ENCODE measurements at places on chromosomes 16 and 17.

DNA sequence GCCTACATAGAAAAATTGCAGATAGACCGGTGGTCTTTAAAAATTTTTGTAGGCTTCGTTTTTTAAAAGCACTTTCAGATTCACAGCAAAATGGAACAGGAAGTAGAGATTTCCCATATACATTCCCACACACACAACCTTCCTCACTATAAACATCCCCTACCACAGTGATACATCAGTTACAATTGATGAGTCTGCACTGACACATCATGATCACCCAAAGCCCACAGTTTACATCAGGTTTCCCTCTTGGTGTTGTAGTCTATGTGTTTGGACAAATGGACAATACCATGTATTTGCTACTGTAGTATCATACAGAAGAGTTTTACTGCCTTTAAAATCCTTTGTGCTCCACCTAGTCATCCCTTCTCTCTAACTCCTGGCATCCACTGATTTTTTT lies 113.9 kb upstream of the ADAMTS18 start:
- DNase-seq = peak; percentile 10

- DNase-seq = no peak
Measured at GRCh38 chr16:73308771-73309170, 260.8 kb upstream of the ZFHX3 start.

DNA sequence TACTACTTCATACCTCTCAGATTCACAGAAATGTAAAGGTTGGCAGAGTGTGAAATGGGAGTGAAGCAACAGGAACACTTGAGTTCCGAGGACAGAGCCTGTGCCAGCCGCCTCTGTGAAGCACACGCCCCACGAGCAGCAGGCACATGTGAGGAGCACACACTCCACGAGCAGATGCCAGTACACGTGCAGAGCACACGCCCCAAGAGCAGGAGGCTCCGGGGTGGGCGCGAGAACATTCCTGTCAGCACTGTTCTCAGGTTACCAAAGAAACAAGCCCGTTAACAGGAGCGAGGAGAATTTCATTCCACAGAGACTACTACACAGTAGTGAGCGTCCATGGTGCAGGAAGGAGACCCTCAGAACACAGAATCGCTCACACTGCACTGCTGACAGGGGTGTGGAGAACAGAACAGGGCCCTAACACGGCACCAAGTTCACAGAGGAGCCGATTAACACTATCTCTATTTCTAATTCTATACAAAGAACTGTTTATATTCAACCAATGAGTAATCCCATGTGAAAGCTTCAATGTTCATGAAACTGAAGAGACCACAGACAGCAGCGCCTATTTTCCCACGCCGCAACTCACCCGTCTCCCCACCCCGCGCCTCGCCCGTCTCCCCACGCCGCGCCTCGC lies 40.1 kb downstream of the KLHDC4 start:
- peak; percentile 58 for DNase-seq

DNA sequence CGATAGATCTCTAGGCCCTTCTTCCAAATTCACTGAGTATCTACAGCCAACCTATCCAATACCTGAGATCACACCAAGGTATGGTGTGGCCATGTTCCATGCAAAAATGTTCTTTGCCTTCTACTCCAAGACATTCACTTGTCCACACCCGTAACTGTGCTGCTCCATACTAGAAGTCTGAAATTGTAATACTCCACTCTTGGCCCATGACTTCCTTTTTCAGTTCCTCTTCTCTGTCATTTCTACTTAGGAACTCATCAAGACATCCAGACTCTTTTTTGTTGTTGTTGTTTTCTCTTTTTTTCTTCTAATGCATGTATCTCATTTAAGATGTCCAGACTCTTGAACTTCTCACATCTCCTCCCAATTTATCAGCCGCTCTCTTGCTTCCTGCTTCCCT lies 42.5 kb upstream of the KSR1 start:
- DNase-seq = no peak

DNA sequence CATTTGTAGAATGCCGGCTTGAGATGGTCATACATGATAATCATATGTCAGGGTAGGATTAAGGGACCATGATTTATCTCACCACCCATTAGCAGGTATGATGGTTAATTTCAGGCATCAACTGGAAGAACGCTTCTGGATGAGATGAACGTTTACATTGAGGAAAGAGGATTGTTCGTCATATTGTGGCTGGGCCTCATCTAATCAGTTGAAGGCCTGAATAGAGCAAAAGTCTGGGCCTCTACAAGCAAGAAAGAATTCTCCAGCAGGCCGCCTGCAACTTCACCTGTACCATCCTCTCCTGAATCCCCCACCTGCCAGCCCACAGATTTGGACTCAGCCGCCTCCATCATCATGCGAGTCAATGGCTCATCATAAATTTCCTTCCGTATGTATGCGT lies 30.6 kb upstream of the XYLT1 start:
- DNase-seq = no peak

DNA sequence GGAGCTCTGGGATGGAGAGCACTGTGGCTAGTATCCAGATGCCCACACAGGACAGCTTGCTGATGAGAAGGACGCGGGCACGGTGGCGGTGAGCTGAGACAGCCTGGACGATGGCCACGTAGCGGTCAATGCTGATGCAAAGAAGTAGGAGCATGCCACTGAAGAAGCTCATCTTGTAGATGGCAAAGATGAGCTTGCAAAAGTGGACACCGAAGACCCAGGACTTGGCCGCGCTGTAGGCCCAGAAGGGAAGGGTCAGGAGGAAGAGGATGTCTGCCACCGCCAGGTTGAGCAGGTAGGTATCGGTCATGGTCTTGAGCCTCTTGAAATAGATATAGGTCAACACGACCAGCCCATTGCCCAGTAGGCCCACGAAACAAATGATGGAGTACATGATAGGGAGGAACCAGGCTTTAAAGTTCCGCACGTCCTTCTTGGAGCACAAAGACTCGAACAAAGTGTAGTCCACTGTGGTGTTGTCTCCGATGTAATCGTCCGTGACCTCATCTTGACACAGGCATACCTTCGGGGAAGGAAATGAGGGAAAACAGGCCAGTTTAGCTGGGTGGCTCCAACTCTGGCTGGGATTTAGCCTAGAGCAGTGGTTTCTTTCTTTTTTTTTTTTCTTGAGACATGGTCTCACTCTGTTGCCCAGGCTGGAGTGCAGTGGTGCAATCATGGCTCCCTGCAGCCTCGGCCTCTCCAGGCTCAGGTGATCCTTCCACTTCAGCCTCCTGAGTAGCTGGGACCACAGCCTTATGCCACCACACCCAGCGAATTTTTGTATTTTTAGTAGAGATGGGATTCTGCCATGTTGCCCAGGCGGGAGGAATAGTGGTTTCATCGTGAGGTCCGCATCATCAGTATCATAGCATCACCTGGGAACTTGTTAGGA lies 9.7 kb downstream of the CCR7 start:
- no peak for DNase-seq

DNA sequence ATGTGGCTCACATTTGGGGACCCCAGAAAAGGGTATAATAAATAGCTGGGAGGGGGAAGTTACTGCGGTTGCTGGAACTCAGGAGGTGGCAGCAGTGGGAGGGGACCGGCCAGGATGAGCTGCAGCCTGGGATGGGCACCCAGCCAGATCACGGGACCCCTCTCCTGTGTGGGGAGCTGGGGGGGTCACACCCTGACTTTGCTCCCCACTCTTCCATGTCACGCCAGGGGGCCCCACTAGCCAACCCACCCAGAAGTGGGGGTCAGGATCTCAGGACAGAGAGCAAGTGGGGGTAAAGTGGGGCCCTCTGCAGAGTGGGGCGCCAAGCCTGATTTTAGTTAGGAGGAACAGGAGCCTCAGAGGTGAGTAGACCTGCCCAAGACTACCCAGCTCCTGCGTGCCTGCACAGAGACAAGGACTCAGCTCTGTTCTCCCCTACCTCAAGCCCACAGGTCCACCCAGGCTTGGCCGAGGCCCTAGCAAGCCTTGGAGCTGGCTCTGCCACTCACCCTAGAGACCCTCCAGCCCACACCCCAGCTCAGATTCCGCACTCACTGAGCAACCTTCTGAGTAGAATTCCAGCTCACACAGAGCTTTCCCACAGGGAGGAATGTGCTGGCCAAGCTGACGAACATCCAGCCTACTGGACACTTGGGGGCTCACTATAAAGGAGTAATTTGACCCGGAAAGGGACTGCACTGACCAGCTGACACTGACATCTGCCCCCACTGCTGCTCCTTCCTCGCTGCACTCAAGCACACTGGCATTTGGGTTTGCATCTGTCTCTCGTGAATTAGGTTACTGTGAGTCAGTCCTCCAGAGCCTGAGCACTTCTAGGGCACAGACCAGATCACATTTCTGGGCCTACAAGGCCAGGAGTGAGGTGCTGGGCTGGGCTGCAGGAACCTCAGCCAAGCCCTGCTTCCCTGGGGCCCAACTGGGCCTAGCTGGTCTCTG lies 310.1 kb downstream of the C16orf95 start:
- DNase-seq = peak; percentile 50

GRCh38 chr17:48177816-48178215 lies 70.2 kb downstream of the SNX11 start:
- no peak for DNase-seq

- DNase-seq = no peak
Measured at GRCh38 chr17:55601874-55602364, 90.7 kb upstream of the SMIM36 start.

DNA sequence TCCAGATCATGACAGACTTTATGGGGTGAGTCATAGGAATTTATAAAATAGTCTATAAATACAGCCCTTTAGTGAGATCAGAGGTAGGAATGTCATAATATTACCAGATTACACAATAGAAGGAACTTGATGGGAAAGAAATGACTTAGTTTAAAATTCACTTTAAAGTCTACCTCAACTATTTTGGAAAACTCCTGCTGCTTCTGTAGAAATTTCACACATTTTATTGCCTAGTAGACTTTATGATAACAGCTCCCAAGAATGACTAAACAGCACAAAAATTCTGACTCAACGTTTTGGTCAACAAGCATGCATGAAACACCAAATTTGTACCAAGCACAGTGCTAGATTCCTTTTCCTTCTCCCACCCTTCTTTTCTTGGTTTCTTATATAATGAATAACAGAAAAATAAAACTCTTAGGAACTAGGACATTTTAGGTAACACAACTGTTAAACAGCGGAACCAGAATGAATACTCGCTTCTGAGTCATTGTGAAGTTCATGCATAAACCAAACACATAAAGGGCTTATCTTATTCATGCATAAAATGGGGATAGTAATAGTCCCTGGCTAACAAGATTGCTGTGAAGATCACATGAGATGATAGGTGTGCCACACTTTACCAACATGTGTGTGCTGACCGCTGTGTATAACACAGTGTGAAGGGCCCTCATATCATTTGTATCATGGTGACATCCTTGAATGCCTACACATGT lies 243.9 kb downstream of the CDH8 start:
- peak; percentile 75 for DNase-seq

DNA sequence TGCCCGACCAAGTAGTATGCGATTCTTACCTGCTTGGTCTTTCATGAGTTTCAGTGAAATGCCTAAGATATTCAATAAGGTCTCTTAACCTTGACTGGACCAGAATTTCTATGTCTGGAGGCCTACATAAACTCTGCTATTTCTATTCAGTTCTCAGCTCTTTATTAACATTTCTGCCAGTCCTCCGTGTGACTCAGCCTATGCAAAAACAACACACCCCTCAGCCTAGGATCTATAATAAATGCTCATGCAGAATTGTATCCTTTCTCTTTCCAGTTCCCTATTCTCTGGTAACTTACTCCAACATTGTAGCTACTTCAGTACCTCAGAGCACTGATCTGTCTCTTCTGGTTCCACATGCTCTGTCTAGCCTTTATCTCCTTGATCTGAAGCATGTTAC lies 1507.4 kb downstream of the CDH11 start:
- DNase-seq = no peak

DNA sequence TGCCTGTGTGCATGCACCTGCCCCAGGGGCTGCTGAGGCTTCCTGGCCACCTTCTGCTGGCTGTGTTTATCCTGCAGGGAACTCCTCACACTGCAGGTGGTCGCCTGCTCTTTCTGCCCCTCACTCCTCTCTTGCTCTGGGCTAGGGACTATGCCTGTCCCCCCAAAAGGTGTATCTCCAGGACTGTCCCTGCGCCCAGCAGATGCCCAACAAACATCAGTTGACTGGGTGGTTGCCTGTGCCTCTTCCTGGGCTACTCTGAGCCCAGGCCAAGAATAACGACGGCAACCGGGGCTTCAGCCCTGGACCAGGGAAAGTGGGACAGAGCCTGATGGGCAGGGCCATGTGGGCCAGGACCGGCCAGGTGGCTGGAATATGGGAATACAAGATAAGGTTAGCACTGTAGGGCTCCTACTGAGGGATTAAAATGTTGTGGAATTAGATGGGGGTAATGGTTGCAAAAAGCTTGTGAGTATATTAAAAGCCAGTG lies 55.4 kb downstream of the VAC14 start:
- no peak for DNase-seq

GRCh38 chr16:31333686-31334649 lies 21.0 kb upstream of the ITGAX start:
- DNase-seq = no peak

DNA sequence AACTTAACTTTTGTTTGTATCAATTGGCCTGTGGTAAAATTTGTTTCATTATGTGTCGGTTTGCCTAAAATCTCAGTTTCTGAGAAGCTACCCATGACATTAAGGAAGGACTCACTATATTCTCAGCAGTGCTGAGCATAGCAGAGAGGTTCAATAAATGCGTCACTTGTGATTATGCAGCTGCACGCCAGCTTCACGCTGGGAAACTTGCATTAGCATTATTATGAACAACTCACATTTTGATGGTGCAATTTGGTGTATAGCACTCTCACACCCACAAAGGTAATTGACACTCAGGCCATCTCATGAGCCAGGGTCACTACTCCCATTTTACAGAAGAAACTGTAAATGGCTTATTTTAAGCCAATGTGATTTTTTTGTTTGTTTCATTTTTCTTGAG lies 80.6 kb upstream of the SALL1 start:
- DNase-seq = no peak

DNA sequence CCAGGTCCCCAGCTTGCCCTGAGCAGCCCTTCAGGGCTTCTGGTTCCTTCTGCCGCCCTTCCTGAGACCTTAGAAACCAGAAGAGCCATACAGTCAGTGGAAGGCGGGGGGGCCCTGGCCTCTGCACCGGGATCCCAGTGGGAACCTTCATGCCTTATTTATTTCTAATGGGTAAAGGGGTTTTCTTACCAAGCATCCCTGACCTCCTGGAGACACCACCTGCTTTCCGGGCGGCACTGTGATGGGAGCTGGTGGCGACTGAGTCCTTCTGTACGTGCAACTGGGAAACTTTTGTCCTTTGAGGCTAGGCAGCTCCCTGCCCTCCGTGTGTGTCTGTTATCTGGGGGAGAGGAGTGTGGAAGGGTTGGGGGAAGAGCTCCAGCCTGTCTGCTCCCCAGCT lies 7.2 kb upstream of the MRPL58 start:
- DNase-seq = no peak

- DNase-seq = no peak
Measured at GRCh38 chr16:11143372-11144035, 112.5 kb downstream of the SOCS1 start.

All from skeletal muscle cell (primary cell).